Activated naive CD4-positive, alpha-beta T cell treated with anti-CD3 and anti-CD28 coated beads, Interleukin-2, amount 10 ng/mL, durations not matched to agents 7 days and 5 days (primary cell): ENCODE measurements at places on chromosomes 2 and 18.
A peak's percentile ranks its signal among the peaks of the same experiment; 100 is the strongest.

GRCh38 chr18:75369026-75369721, 58.3 kb downstream of the SMIM21 start:
- DNase-seq, result no peak

GRCh38 chr2:68377137-68377780, 12.2 kb downstream of the PLEK start:
- DNase-seq, result no peak

GRCh38 chr2:69353360-69353759, 33.7 kb downstream of the GFPT1 start:
- no peak for DNase-seq

DNA sequence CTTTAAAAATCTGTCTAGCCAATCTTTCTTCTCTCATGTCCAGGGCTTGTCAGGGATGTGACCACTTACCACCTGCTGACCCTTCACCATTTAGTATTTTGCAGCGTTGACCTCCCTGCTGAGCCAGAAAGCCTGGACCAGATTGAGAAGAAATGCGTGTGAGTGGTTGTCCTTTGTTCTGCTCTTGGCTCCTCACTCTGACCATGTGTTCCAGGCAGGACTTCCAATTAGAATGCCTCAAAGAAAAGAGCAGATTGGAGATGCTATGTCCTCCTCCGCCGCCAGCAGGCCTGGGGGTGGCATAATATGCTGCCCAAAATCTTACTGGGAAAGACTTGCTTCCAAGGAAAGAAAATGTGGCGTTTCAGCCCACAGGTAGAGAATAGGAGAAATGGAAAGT, 894.1 kb downstream of the SLC4A3 start:
- no peak for DNase-seq

DNA sequence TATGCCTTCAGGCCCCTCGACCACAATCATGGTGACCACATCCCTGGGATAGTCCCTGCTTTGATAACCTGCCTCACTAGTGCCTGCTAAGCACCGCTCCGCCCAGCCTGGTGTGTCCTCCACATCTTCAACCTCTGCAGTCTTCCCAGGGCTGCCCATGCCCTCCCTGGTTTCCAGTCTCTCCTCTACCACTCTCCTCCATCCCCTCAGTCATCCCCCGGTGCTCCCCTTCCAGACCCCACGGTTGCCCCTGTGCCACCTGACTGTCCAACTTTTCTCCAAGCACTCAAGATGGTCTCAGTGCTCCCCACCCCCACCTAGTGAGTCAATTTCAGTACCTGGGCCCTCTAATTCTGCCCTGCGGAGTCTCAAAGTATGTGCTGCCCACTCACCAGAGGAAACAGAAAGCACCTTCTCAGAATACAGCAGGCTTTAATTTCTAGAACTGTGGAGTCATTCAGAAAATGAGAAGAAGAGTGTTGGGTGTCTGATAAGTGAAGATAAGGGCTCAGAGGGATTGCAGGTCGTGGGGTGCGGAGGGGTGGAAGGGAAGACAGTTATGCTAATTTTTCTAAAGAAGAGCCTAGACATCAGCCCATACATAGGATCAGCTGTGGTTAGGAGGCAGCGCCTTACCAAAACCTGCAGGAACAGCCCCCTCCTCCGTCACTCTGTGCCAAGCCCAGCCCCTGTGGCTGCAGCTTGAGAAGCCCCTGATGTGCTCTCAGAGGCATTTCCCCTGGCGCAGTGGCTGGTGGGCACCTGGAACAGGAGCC, 53.6 kb upstream of the CAB39 start:
- DNase-seq, result peak; percentile 87

GRCh38 chr18:41881285-41881684, 73.7 kb upstream of the PIK3C3 start:
- no peak for DNase-seq

- no peak for DNase-seq
Measured at GRCh38 chr2:201344663-201345366, 12.3 kb downstream of the FLACC1 start.

GRCh38 chr18:8998481-8999217, 103.8 kb upstream of the NDUFV2 start:
- no peak for DNase-seq

GRCh38 chr2:60551240-60552077, 2.0 kb downstream of the BCL11A start:
- DNase-seq, result no peak
